Inflammatory macrophage treated with lipopolysaccharide for 4 hours (primary cell): ENCODE measurements at places on chromosomes 4 and X.

GRCh38 chr4:124090021-124090420, 622.5 kb downstream of the ANKRD50 start:
- DNase-seq, result no peak

- peak; percentile 71 for DNase-seq
These were observed at the start of gene PARM1 for GRCh38 chr4:74932832-74933561. PARM1 (plus strand) TSS chr4:74933116; CDS start chr4:74933328, 212 bp downstream.

DNA sequence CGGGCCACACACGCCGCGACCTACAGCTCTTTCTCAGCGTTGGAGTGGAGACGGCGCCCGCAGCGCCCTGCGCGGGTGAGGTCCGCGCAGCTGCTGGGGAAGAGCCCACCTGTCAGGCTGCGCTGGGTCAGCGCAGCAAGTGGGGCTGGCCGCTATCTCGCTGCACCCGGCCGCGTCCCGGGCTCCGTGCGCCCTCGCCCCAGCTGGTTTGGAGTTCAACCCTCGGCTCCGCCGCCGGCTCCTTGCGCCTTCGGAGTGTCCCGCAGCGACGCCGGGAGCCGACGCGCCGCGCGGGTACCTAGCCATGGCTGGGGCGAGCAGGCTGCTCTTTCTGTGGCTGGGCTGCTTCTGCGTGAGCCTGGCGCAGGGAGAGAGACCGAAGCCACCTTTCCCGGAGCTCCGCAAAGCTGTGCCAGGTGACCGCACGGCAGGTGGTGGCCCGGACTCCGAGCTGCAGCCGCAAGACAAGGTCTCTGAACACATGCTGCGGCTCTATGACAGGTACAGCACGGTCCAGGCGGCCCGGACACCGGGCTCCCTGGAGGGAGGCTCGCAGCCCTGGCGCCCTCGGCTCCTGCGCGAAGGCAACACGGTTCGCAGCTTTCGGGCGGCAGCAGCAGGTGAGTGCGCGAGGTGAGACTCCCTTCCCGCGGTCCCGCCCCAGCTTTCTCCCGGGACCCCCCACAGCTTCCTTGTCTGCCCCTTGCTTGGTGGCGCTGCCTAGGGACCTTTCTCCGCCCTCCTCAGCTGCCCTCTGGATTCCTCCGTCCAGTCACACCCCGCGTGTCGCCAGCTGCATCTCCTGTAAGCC, 678 bp downstream of the BMP3 start:
- no peak for DNase-seq

DNA sequence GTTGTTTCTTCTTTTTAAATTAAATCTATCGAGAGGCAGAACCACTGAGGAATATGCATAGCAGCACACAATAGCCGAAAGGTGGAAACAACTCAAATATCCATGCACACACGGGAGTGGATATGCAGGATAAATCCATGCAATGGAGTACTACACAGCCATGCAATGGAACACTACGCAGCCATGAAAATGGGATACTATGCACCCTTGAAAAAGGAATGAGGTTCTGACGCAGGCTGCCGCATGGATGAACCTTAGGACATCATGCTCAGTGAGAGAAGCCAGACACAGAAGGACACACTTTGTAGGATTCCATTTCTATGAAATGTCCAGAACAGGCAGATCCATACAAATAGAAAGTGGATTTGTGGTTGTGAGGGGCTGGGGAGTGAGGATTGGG, 18.4 kb upstream of the P2RY8 start:
- no peak for DNase-seq

- peak; percentile 13 for DNase-seq
These were observed 3.0 kb upstream of the CITED1 start for GRCh38 chrX:72308566-72309296.

GRCh38 chr4:78372355-78372988, 179.1 kb upstream of the ANXA3 start:
- DNase-seq, result no peak

DNA sequence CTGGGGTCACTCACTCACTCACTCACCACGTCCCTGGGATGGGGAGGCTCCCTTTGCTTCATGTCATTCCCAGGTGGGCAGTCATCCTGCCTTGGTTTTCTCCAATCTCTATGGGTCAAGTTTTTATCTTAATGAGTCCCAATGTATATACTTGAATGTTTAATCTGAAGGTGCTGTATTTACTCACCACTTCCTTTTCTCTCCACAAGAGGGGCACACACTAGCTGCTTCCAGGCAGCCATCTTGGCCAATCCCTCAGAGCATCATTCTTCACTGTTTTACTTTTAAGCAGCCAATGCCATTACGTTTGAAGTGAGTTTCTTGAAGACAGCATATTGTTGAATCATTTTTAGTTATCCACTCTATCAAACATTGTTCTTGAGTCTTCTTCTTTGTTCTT, 153.4 kb upstream of the ARSJ start:
- DNase-seq, result no peak

DNA sequence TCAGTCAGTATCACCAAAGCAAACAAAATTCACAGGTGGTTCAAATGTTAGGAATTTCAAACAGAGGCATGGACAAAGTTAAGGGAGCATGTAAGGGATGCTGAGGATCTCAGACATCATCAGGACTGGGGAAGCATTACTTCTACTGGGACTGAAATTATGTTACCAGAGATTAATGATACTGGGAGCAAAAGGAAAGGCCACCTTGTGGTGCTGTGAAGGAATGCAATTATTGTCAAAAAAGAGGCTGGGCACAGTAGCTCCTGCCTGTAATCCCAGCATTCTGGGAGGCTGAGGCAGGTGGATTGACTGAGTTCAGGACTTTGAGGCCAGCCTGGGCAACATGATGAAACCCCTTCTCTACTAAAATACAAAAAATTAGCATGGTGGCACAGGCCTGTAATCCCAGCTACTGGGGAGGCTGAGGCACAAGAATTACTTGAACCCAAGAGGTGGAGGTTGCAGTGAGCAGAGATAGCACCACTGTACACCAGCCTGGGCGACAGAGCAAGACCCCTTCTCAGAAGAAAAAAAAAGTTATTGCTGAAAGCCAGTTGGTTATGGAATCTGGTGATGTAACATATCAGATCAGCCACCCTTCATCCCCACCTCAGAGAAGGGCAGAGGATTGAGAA, 954.3 kb downstream of the PCDH7 start:
- DNase-seq, result peak; percentile 1

GRCh38 chrX:14926471-14926870, 53.2 kb downstream of the MOSPD2 start:
- DNase-seq, result no peak

DNA sequence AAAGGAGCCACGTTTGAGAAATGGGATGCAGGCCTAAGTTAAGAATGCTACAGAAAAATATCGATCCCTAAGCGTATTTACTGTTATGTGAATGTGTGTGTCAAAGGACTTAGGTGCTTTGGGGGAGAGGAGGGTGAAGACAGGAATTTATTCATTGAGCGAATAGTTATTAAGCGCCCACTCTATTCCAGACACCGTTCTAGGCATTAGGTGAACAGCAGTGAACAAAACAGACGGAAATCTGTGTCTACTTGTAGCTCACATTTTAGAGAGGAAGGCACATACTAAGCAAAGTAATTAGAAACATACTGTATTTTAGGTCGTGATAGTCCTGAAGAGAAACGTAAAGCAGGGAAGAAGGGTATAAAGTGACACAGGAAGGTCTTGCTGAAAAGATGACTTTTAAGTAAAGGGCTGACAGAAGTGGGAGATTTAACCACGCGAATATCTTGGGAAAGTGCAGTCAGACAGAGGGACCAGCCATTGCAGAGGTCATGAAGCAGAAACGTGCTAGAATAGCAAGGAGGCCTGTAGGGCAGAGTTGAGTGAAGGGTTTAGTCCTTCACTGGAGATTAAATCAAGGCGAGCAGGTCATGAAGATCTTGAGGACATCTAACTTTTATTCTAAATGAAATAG, 541 bp downstream of the AIMP1 start:
- peak; percentile 11 for DNase-seq

GRCh38 chr4:187332141-187332540, 608.5 kb upstream of the FAT1 start:
- no peak for DNase-seq

DNA sequence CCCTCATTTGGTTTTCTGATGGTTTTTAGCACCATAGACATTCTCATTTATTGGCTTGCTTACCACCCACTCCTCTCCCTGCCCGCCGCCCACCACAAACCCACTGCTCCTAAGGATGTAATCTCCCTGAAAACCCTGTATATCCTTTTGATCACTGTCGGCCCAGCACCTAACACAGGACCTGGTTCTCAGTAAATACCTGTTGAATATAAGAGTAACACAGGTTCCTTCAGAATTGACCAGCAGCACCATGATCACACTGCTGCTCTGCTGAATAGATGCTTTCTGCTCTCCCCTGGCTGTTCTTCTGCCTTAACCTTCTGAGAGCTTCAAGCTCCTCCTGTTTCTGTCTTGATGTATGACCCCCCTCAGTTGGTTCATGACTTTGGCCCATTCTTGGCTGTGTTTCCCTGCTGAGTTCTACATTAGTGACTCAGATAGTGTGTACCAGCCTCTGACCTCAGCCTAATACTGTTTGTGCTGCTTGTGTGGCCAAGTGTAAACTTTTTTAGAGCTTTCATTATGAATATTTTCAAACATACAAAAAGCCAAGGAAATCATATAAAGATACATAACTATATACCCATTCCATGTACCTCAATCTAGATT, 265.3 kb downstream of the FRMPD4 start:
- no peak for DNase-seq

DNA sequence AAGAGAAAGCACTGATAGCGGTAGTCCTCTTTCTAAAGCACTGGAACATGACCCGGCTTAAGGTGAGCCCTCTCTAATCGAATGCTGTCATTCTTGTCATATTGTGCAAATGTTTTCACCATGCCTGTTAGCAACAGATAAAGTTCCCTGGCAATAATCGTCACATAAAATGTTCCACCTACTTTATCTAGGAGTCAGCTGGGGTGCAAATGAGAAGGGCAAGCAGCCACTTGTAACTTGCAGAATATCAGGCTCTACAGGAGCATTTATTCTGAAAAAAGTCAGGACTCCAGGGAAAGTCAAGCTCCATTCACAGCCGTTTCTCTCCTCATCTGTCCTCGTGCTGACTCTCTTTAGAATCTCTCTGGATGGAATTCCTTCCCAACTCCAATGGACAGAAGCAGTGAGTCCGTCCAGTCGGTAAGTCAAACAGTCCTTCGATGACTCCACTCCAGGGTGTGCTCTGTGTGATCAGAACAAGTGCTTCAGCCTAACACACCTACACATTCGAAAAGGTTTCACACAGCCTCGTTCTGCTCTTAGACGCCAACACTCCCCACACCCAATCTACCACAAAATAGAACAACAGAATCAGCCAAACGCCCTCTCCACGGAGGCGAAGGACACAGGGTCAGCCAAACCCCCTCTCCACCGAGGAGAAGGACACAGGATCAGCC, 101.7 kb upstream of the FRG1 start:
- DNase-seq, result no peak

DNA sequence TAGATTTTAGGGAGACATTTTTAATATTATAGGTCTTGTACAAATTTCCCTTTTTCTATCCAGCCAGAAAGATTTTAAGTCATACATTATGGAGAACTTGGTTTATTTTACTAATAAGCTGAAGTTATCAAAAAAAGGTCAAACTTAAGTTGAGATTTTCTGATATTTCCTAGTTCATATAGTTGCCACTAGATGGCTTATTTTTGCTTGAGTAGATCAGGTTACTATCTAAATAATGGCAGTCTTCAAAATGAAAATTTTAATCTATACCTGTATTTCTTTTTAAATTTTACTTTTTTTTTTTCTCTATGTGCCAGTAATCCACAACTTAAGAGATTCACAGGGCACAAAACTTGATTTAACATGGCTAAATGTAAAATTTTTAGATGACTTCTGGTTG, 52.3 kb downstream of the USP9X start:
- no peak for DNase-seq

DNA sequence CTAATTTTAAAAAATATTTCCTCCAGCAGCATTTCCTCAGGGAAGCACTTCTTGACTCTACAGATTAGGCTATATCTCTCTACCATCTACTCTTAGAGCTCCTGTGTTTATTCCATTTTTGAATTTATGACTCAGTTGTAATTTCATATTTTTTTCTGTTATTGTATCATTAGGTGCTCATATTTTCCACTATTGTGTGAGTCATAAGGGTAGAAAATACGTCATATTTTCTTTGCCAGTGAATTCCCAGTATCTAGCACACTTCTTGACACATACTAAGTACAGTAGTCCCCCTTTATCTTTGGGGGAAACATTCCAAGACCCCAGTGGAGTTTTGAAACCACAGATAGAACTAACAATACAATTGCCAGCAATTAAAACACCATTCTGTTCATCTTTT, 431.2 kb downstream of the GASK1B start:
- no peak for DNase-seq

GRCh38 chrX:72126048-72126415, 5.7 kb downstream of the RTL5 start:
- no peak for DNase-seq

GRCh38 chr4:54676658-54677057, 18.9 kb downstream of the KIT start:
- no peak for DNase-seq

DNA sequence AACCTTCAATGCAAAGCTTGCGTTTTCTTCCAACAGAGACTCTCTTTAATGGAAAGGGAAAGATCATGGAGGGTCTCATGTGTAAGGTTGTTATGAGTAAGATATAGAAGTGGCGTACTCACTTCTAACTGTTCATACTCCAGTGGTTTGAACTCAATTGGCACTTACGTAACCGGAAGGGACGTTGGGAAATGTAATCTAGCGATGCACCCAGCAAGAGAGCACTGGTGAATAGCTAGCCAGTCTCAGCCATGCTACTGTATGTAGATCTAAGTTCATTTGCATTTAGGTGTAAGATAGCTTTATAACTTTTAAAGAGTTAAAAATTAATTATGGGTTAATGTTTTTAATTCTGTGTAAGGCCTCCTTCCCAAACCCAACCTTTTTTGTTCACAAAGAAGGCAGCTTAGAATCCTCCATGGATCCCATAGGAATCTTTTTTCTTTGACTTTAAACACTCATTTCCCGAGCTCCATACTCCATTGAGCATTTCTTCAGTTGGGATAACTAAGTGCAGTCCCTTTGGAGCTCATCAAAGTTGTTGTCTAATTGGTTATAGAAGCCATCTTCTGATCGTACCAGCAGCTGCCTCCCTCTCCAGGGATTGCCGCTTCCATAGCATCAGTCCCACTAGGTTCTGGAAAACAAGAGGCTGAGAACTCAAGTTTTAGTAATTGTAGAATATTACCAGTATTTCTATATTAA, 191.1 kb downstream of the RAPGEF2 start:
- peak; percentile 53 for DNase-seq

GRCh38 chr4:182806259-182807252, 110.6 kb downstream of the DCTD start:
- peak; percentile 65 for DNase-seq

GRCh38 chr4:12084690-12085089, 656.0 kb upstream of the HS3ST1 start:
- no peak for DNase-seq

- peak; percentile 89 for DNase-seq
These were observed 14.0 kb upstream of the KIAA0232 start for GRCh38 chr4:6768539-6768905.
